ENCODE measurements at places on chromosomes 1 and 21.
A peak's percentile ranks its signal among the peaks of the same experiment; 100 is the strongest.

DNA sequence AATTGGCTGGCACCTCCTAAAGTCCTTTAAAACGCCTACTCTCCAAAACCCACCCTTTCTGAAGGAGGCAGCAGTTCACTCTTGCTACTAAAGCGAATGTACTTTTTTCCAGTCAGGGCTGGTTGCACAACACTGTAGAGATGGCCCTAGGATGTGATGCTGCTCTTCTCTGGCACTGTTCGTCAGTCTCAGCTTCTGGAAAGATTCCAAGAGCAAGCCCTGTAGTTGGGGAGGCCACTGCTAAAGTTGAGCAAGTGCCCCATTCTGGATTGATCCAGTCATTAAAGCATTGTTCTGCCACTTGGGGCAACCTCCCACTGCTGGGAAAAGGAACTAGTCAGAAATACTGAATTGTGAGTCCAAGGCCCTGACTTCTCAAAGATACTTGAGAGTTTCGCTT, 28.5 kb upstream of the KCNQ4 start:
- no peak for DNase-seq

GRCh38 chr1:153799016-153799415, 23.8 kb downstream of the SLC27A3 start:
- no peak for DNase-seq

- DNase-seq, result peak; percentile 98
Observed at GRCh38 chr1:223700942-223701637, 11.2 kb upstream of the CAPN2 start.

GRCh38 chr1:222828939-222829338, 14.1 kb downstream of the DISP1 start:
- no peak for DNase-seq

DNA sequence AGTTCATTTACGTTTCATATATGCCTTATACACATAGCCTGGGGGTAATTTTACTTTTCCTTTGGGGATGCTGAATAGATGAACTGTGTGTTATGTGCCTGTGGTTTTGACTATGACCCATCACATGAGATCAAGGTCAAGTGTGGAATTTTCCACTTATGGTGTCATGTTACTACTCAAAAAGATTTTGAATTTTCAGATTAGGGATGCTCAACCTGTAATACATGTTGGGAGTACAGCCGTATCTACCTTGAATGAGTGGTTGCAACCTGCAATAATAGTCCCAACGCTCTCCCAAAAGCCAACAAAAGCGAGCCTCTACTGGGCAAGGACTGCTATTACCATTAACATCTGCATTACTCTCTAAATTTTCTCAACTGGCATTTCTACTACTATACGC, 68.5 kb upstream of the SDC3 start:
- DNase-seq, result peak; percentile 26

- no peak for DNase-seq
Observed at GRCh38 chr1:87278825-87279535, 49.7 kb upstream of the LMO4 start.

DNA sequence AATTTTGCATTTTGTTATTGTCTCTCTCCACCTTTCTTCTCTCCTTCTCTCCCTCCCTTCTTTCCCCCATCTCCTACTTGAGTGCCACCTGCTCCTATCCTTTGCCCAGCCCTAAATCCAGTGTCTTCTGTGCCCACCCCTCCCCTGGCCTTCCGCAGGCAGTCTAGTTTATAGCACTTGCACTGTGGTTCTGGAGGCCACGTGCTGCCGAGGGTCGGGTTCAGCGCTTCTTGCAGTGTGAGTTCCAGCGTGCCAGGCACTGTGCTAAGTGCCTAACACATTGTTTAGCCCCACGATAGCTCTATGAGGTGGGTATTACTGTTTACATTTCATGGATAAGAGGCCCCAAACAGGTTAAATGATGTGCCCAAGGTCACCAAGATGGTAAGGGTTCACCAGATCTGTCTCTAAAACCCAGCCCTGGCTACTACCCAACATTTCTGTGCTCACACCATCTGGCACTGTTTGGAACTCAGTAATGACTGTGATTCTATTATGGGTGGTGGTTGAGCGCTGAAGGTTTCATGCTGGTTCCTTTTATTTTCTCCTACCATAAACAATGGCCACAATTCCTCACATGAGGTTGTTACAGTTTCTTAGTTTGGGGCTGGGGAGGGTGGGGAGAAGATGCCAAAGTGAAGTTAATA, 14.1 kb upstream of the ATP1A4 start:
- DNase-seq, result no peak

GRCh38 chr21:42417533-42417932, 13.8 kb downstream of the UBASH3A start:
- no peak for DNase-seq

DNA sequence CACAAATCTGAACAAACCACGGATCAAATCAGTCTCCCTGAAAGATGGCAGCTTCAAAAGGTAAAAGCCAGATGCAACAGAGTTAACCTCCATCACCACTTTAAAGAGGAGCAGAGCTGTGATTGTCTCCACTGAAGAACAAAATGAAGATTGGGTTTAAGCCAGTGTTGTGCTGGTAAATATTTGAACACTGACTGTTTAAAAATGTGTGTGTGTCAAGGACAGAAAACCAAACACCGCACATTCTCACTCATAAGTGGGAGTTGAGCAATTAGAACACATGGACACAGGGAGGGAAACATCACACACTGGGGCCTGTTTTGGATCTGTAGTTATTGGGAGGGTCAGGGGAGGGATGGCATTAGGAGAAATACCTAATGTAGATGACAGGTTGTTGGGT, 83.9 kb downstream of the ST6GALNAC5 start:
- DNase-seq, result peak; percentile 45

DNA sequence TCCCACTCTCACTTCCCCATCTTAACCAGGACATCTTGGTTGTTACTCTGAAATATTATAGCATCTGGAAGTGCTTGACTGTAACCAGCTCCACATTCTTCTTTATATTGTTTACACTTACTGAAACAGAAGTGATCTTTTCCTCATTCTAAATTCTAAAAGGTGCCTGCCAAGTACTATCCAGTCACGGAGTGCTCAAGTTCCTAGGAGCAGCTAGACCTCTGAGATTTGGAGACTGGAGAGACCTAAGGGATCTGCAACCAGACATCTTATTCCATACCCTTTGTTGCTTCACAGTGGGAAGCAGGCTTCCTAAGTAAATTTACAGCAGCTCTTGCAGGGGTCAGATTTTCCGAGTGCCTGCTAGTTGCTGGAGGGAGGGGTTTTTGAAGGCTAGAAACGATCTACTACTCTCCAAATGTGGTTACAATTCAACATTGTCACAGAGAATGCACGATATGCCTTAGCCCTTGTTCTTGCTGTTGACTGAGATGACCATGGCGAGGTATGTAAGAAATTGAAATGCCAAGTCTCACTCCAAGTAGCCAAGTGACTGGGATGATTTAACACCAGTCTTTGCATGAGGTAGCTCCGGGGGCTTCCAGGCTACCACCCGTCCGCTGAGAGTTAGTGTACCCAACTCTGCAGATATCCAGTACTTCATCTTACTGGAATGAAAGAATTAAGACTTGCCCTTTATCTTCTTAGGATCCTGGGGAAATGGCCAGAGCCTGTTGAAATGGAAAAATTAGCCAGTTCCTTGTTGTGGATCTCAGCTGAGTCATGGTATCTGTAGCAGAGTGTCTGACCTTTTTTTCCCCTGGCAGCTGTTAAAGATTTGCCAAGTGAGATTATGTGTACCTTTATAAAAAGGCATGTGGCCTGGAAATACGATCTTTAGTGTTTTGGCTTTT, 150.8 kb downstream of the MAST2 start:
- peak; percentile 86 for DNase-seq

- DNase-seq, result peak; percentile 77
Observed at GRCh38 chr1:70685300-70686286, 274.5 kb downstream of the CTH start.

DNA sequence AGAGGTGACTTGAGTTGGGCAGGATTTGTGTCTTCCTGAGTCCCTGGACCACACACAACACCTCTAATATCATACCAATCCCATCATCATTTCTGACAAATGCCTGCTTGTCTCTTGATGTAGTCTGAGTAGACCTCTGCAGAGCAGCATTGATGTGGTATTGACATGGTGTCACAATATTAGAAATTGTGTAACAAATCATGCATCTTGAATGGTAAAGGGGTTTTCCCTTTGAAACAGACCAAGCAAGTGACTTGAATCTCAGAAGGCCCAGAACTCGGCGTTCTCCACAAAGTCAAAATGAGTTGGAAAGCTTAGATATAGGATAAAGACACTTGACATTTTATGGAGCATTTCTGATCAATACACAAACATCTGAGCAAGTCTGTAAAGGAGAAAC, 72.7 kb upstream of the KIRREL1 start:
- no peak for DNase-seq

GRCh38 chr1:221294242-221294641, 415.0 kb downstream of the HLX start:
- DNase-seq, result no peak

DNA sequence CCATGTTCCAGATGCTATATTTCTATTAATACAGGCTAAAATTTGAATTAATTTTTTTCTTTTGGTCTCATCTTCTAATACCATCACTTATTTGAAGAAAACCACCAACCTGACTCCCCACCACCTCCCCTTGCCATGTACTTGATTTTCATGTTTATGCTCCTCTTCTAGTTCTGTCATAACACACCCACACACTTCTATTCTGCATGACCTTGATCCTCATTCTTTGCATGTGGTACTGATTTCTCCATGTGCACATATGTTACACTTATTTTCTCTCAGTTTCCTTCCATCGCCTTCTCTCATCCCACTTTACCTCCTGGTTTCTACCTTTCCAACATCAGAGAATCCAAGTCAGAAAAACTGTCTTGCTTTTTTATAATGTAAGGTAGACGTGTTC, 78.9 kb upstream of the ARID1A start:
- DNase-seq, result no peak

GRCh38 chr1:89710498-89711139, 77.7 kb downstream of the LRRC8C start:
- no peak for DNase-seq

DNA sequence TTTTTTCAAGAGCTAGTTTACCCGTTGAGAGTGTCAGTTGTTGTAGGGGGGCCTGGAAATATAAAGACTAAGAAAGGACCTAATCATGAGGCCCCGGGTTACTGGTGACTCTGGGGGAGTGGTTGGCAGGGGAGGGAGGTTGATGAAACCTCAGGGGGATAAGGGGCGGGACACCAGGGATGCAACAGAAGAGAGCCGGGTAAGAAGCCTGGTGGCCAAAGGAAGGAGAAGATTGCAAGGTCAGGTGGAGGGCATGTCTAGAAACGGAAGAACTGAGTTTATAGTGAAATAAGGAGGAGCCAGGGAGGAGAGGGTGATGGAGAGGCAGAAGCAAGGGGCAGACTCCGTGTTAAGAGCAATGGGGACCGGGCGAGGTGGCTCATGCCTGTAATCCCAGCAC, 12.5 kb upstream of the SPOCD1 start:
- DNase-seq, result no peak

DNA sequence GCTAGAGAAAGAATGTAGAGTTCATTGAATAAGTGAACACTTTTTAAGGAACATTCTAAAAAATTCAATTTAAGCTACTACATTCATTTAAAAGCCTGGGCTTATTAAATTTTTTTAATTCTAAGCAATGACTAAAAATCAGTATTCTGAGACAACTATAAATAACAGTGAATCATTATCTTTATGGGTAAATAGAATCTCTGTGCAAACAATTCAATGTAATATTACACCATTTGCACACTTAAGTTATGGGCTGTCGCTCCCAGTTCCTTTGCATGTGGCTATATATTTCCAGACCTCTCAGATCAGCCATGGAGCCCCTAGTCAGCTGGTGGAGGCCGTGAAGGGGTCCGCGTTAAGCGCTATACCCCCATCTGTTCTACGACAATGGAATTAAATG, 65.1 kb downstream of the KCNK1 start:
- no peak for DNase-seq

- no peak for DNase-seq
Observed at GRCh38 chr1:63612971-63613370, 19.8 kb downstream of the PGM1 start.

GRCh38 chr1:15950763-15951295, 25.1 kb downstream of the ZBTB17 start:
- DNase-seq, result no peak

- peak; percentile 69 for DNase-seq
Observed at GRCh38 chr1:55559161-55559611, 344.0 kb upstream of the USP24 start.
